ENCODE measurements at places on chromosomes 2 and 18.

DNA sequence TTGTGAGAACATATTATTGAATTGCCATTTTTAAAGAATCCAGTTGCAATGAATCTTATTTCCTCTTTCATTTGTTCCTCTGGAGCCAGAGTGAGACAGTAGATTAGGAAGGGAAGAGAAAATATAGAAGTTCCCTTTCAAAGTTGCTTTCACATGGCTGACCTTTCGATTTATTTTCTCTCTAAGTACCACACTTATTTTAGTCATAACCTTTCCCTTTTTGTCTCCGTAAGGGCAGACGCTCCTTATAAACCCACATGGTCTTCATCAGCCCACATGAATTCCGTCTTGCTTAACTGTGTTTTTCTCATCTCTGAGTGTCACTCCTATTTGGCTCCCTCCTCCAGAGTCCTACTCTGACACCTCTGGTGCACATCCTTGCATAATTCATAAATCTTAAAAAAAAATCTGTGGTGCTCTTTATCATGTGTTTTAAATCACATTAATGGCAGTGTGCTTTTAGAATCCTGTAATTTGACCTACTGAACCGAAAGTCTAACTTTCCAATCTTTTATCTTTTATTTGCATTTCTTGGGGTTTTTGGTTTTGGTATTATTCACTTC, 38.5 kb upstream of the ZNF396 start:
- DNase-seq, result no peak

- no peak for DNase-seq
Measured at GRCh38 chr2:181910028-181910831, 18.7 kb downstream of the ITPRID2 start.

DNA sequence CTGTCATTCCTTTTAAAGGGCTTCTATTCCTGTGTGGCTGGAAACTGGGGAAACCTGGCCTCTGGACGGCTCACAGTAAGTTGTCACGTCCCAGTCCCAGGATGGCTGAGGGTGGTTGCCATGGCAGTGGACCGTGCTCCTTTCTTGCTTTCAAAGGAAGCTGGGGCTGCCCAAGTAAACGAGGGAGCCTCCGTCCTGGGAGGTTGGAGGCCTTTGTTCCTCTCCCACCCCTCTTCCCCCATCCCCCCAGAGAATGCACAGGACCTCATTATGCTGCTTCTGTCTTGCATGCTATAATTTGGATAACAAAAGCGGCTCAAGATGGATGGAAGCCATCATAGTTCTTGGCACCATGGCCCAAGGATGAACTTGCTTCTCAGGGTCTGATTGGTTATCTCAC, 325.5 kb upstream of the HS6ST1 start:
- DNase-seq, result no peak

DNA sequence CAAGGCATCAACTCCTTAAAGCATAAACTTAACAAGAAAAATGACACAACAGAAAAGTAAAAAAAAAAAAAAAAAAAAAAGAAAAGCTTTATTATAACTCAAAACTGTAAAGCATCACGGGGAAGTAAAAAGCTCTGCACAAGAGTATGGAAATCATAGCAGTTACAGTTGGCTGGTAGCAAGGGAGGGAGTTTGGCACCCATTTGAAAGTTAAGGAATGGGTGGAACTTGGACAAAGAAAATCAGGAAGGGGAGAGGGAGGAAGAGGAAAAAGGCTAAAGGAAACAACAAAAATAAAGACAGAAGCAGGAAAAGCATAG, 8.6 kb downstream of the KLF7 start:
- DNase-seq, result no peak

DNA sequence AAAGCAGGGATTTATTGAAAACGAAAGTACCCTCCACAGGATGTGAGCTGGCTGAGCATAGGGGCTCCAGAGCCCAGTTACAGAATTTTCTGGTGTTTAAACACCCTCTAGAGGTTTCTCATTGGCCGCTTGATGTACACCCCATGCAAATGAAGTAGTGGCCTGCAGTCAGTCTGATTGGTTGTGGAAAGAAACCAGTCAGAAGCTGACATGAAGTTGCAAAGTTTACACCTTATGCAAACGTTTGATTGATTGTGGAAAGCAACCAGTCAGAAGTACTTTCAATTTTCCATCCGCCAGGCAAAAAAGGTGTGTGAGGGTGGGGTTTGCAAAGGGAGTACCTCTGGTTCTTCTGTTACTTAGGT, 62.3 kb downstream of the VWA3B start:
- DNase-seq, result no peak

DNA sequence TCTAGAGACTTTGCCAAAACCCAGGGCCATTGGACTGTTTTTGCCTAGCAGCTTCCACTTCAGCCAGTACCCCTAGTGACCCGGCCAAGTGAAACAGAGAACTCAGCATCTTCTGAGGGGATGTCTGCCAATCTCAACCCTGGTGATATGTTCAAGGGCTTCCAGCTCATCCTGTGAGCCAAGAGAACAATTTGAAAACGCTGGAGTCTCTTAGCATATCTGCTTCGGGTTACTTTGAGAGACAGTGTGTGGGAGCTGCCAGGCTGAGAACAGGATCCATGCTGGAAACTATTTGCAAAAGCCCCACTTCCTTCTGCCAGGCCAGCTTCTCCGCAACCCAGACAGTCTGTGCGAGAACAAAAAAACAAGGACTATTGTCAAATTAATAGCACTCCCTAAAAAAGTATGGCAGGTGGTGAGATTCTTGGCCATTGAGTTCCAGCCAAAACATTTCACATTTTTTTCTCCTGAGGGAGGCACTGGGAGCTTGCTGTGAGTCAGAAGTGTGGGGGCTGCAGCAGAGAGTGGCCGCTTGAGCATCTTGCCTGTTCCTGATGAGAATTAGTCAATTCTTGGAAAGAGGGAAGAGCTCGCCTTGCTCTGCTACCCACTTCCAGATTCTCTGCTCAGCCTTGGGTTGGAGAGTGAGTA, 395.6 kb upstream of the TRIB2 start:
- no peak for DNase-seq

GRCh38 chr18:48959921-48960920, 9.5 kb upstream of the SMAD7 start:
- no peak for DNase-seq

GRCh38 chr2:10161961-10162441, 39.5 kb downstream of the RRM2 start:
- DNase-seq, result peak; percentile 80

DNA sequence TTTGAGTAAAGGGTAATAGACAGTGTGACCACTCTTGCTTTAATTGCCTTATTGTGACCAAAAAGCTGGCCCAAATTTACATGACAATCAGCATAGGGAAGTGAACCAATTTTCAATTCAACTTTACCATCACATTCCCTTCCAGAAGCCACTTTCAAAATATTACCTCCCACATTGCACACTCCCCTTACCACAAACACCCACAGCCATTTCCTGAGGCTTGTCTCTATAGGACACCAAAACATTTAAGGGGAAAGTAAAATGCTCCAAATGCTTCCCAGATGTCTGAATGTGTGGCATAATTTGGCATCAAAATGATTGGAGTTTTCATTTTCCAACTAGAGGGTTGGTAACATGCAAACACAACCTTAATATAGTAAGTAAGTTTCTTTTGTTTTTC, 616.1 kb downstream of the SLC4A3 start:
- no peak for DNase-seq

GRCh38 chr2:236367506-236368289, 103.5 kb upstream of the ASB18 start:
- no peak for DNase-seq

DNA sequence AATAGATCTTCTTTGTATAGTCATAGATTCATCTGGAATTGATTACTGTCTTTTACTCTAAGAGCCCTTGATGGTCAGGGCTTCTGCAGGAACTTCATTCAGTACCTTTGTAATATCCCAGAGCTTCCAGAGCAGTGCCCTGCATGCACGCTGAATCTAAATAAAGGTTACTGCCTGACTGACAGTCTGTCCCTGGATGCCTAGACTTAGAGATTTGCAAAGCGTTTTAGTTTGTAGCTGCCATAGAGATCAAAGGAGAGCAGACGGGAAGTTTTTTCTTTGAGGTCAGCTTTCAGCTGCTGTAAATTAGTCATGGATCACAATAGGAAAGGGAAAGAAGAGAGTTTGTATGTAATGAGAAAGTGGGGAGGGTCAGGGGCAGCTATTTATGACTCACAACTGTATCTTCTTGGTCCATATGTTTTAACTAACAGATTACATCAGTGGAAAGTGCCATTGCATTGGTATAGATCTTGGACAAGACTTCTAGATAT, 45.2 kb upstream of the NYAP2 start:
- DNase-seq, result no peak

GRCh38 chr2:206452242-206452641, 8.9 kb downstream of the ADAM23 start:
- DNase-seq, result no peak

GRCh38 chr2:136783856-136784255, 18.5 kb downstream of the THSD7B start:
- no peak for DNase-seq

DNA sequence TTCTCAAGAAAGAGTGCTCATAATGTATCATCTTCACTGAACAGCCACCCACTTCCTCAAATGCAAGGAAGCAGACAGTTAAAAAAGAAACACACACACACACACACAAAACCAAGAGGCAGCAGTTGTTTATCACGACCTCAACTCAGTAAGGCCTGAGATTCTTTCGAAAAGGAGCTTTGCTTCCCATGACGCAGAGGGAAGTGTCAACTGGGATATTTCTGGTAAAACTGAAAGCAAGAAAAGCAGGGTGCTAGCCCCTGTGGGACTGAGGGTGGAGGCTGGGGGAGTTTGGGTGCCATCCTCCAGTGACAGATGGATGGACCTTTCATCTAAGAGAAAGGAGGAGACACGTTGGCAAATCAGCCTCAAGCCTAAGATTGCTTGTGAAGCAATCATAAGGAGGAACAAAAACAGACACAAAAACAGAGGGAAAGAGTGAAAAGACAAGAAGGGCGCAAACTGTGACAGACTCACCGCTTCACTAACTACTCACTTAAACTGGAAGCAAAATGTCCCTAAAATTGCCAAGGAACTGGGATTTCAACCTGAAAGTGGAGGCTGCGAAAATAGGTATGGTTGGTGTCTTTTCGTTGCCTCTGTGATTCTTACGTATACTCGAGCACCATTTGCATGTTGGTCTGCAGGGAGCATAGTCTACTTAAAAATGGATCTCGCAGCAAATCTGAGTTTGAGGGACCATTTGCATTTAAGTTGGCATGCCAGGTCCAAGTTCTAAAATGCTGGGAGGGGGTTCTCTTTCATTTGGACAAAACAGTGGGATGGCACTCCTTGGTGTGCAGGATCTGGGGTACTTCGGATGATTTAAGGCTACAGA, at the start of gene ARHGAP25:
Gene ARHGAP25, plus strand, starts transcription at position 124 of the 838 bp plus-strand sequence. Its CDS starts 389 bp downstream, at position 513.
- DNase-seq, result no peak

GRCh38 chr2:159475793-159476192, 140.6 kb downstream of the BAZ2B start:
- DNase-seq, result no peak

- DNase-seq, result no peak
Measured at GRCh38 chr2:66573821-66574233, 138.9 kb downstream of the MEIS1 start.

- no peak for DNase-seq
Measured at GRCh38 chr2:9749546-9750223, 93.6 kb upstream of the TAF1B start.

GRCh38 chr2:85611217-85611704, 605 bp downstream of the C2orf68 start:
- peak; percentile 29 for DNase-seq

DNA sequence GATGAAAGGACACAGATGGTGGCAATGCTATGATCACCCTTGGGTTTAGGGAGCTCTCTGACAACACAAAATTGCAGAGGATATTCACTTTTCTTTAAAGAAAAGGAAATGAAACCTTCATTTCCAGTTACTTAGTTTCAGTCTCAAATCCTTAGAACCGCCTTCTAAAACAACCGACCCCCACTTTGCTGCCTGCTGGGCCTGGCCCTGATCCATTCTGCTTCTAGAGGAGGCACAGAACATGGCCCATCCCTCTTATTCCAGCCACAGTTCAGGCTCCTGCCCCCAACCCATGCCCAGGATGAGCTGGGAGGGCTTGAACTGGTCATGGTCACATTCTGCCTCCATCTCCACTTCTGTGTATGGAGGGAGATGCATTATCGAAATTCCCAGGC, 311.6 kb downstream of the EN1 start:
- no peak for DNase-seq

DNA sequence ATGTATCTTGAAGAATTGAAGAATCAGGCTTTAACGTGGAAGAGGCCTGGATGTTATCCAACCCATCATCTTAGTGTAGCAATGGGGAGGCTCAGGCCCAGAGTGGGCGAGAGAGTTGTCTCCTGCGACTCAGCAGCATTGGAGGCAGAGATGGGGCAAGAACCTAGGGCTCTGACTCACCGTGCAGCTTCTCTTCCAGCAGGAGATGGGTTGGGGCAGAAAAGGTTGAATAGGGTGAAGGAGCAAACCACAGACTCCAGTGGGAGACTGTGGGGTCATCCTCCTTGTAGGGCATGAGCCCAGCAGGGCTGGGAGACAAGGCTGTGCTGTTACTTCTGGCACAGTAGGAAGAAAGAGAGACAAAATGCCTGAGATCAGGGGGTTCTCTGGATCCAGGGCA, 1.4 kb downstream of the IL36RN start:
- no peak for DNase-seq

- DNase-seq, result no peak
Measured at GRCh38 chr2:138649571-138649970, 130.6 kb downstream of the NXPH2 start.

- no peak for DNase-seq
Measured at GRCh38 chr2:112255875-112256274, 1.0 kb upstream of the ZC3H8 start.

DNA sequence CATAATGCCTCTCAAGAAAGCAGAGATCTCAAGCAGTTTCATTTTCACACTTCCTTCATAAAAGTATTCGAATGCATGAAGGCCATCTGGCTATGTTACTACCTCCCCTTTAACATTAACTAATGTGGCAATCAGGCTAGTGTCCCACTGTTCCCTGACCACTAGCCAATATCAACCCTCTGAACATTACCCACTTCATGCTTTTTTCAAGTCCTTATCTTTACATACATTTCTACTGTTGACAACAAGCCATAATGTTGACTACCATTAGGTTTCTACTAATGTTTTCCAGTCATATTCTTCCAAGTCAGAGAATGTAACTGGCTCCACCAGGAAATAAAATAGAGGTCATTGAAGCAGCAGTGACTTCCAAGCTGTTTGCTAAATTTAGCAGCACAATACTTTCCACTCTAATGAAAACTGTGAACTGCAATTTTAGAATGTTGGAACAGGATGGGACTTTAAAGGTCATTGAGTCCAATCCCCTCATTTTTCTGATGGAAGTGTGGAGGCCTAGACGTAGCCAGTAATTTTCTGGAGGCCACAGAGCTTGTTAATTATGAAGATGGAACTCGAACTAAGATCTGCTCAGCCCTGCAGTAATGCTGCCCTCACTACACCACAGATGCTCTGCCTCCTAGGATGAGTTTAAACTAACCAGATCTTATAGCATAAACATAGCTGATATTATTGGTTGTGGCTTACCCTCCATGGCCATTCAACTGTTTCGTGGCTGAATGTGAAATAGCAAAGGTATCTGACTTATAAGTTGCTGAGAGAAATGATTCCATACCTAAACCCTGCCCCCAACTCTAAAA, 630 bp upstream of the PPP1R1C start:
- peak; percentile 55 for DNase-seq

- peak; percentile 18 for DNase-seq
Measured at GRCh38 chr2:23637011-23637778, 252.2 kb downstream of the KLHL29 start.

- DNase-seq, result no peak
Measured at GRCh38 chr2:169845016-169845415, 17.8 kb downstream of the UBR3 start.
